ENCODE measurements at places on chromosomes 7 and 10.

GRCh38 chr7:47241112-47242065, 340.5 kb downstream of the TNS3 start:
- no peak for DNase-seq

GRCh38 chr10:790821-791551, 101.5 kb upstream of the DIP2C start:
- no peak for DNase-seq

DNA sequence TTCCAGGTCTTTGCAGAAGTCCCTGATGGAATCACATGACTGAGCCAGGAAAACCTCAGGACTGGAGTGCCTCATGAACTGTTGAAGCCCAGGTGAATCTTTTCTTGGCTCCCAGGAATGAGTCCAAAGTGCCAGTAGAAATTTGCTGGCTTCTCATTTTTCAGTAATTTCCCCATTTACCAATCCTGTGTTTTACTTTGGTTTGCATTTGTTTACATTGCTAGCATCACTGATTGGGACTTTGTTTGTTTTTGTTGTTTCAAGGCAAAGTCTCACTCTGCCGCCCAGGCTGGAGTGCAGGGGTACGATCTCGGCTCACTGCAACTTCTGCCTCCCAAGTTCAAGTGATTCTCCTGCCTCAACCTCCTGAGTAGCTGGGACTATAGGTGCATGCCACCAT, 1.6 kb upstream of the ZNF12 start:
- no peak for DNase-seq

GRCh38 chr7:83832009-83832408, 183.1 kb upstream of the SEMA3E start:
- DNase-seq: no peak

DNA sequence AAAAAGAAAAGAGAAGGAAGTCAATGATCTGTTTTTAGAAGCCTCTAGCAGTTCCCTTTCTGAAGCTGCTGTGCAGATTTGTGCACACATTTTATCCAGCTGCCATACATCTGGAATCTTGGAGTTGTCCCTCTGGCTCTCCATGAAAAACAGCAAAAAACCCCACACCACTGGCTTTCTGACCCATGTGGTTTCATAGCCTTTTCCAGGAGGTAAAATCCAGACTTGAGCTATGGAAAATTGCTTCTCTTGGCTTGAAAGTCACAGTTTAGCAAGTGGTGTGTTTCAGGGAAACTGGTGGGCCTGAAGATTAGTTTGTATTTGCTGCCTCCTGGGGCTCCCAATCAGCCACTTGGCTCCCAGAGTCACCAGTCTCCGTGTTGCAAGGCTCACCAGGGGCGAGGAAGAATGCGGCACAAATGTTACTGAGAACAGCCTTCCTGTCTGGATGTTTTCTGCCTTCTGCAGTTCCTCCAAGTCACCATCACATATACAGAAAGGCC, 50.1 kb upstream of the ADRB1 start:
- peak; percentile 54 for DNase-seq

GRCh38 chr10:78846760-78847159, 222.0 kb upstream of the ZMIZ1 start:
- DNase-seq: no peak

GRCh38 chr10:58712141-58712540, 199.5 kb downstream of the BICC1 start:
- no peak for DNase-seq

- no peak for DNase-seq
Measured at GRCh38 chr7:50640256-50640655, 75.1 kb upstream of the DDC start.

DNA sequence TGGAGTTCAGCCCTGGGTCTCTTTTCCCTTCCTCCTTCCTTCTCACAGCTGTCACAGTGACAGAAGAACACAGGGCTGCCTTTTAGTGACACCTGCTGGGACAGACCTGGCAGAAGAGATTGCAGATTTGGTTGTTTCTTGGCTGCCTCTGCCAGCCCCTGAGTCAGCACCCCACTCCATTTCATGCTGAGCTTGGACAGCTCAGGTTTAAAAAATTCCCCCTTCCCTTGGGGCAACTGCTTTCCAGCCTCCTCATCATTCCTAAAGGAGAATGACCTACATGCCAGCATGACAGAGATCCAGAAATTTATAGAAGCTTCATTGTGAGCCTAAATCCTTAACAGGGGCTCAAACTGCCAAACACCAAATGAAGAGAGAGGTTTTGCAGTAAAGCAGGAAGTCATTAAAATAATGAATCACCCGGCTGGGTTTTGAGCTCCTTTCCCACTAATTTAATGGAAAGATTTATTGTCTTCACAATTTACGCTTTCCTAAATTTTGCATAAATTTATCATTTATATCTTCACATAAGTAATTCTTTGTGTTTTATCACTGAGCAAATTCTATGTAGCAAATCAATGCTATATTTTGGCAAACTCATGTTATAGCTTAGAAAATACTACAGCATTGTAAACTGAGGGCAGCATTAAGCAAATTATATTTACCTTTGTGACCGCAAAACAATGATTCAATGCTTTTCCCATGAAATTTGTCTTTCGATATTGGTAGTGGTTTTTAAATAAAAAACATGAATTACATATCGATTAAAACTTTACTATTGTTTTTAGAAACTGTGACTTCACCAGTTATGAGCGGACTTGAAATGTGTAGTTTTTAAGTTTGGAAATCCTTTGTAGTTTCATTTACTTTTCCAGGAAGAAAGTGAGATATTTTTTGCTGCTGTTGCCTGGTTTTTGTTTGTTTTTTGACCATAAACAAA, 399.5 kb upstream of the ANKRD30A start:
- DNase-seq: no peak

DNA sequence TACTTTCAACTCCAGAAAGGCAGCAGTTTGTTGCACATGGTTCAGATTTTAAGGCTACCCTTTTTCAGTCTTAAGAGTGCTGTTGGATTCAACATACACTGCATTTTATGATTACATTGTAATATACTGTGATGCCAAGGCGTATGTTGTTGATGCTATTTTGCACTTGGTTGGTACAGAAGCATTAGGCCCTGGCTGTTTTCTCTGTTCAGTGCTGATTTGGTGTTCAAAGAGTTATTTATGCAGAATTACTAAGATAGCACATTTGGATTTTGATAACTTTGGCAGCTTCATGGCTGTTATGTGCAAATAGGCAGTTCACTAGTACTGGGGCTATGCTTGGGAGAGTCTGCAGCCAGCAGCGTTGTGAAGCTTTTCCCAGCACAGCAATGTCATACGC, 7.8 kb downstream of the GPR158 start:
- no peak for DNase-seq

GRCh38 chr10:59962756-59963155, 56.4 kb upstream of the CCDC6 start:
- DNase-seq: peak; percentile 6

DNA sequence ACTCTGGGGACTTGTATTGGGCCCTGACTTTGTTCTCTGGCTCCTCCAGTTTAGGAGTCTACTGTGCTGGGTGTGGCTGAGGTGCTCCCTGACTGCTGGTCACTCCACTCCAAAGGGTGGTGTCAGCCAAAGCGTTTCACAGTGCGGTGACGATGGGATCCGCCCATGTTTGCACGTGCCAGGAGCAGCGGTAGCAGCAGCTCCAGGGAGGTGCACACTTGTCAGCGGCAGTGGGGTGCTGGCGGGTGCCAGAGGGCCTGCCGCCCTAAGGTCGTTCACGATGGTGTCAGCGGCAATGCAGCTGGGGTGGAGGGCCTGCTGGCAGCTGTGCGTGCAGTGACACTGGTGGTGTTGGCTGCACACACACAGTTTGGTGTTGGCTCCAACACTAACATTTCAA, 268.5 kb upstream of the AKR1E2 start:
- no peak for DNase-seq

DNA sequence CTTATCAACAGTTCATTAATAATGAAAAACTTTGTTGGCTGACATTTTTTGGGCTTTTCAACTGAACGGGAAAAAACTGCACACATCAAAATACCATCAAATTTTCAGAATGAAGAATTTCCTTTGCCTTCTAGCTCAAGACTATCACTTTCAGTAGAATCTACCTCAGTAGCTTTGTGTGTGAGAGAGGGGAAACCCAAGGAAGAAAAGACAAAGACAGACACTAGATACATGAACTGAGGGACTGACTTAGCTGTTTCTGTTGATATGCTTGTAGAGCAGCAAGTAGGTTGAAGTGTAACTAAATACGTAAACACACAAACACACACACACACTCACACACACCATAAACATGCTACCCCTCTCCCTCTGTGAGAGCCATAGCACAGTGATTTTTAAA, 257.1 kb downstream of the CDK14 start:
- DNase-seq: no peak

GRCh38 chr10:44832595-44833390, 78.3 kb upstream of the TMEM72 start:
- DNase-seq: no peak

DNA sequence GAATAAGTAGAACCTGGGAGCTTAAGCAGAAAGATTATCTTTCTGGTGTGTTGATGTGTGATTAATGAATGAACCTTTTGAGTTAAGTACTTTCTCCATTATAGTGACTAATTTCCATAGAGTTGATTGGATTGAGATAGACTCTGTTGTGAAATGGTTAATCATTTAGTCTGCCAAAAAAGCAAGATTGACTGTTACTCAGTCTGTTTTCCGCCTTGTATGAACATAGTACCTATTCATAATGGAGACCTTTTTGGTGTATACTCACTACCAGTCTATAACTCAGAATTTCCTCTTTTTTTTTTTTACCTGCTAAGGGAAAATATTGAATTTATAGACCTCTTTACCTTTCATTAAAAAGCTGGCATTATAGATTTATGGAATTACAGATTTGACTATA, 14.4 kb upstream of the NPVF start:
- no peak for DNase-seq

DNA sequence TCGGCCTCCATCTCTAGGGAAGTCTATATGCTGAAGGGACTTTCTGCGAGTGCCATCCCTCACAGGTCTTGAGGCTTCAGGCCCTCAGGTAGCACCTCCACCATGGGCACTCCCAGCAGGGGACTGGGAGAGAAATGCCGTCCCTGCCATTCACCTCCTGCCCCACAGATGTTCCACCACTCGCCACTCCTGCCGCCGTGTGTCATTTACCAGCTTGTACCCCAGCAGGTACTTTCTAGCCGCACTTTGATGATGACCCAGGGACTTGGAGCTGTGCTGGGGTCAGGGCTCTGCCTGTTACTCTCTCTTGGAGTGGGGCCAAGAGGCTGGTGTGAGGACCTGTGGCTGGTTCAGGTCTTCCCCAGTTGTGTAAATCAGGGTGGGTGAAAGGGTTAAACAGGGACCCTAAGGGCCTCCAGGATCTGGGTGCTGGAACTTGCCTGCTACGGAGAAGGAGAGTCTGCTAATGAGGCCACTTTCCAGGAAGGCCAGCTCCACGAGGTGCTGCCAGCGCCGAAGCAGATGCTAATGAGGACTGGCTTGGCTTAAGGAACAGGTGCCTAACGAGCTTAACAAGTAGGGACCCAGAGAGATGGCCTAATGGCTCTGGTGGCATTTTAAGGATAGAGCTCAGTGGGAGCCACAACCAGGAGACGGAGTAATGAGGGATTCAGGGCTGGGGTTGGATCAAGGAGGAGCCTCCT, 32.4 kb downstream of the CRHR2 start:
- no peak for DNase-seq

DNA sequence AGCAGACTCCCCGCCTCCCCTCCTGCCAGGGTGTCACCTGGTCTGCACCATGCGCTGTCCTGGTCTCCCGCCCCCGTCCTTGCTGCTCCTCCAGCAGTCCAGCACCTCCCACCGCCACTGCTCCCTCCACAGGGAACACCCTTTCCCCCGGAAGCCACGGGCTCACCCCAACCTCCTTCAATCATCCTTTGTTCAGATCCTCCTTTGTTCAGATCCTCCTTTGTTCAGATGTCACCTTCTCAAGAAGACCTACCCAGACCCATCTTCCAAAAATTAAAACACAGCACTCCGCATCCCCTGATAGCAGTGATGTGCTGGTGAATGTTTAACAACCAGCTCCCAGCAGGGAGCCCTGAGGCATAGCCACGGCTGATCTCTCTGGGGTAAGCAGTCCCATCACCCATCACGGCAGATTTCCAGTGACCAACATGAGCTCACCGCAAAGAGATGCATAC, 237.7 kb downstream of the USP6NL start:
- DNase-seq: no peak
